NCI-H1092 treated with DMSO at 0.1 percent for 48 hours (cell line): ENCODE measurements at places on chromosomes 2 and 18.
A peak's percentile ranks its signal among the peaks of the same experiment; 100 is the strongest.

GRCh38 chr2:96540136-96540535 is 3.6 kb downstream of the ARID5A start:
- DNase-seq: no peak

GRCh38 chr2:73290049-73290839 is 3.1 kb downstream of the EGR4 start:
- peak; percentile 47 for DNase-seq

GRCh38 chr18:11047156-11047555 is 102.2 kb downstream of the PIEZO2 start:
- no peak for DNase-seq

DNA sequence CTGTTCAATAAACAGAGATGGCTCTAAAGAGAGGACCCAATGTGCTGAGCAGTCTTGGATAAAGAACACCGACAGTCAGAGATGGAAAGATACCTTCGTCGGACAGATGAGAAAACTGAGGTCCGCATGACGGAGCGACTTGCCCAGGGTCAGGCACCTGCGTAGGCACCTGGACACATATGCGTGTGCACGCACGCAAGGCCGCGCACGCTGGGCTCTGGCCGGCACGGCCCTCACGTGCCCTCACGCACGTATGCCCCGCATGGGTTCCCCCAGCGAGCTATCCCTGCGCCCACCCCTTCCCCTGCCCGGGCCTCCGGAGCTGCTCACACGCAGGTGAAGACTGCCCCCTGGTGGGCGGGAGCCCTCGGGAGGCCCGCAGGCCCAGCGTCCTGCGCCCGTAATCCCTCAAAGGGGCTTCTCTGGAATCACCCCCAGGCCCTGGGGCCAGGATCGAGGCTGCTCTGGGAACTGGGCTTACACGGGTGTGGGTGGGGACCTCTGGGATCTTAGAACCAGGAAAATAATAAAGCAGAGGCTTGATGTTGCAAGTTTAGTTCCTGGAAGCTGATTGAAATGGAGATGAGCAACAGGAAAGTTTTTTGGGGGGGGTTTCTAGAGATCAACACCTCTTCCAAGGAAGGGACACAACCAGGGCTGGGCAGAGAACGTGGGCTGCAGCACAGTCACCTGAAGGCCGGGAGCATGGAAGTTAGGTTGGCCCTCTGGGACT is 246.3 kb downstream of the TNS1 start:
- peak; percentile 2 for DNase-seq

- no peak for DNase-seq
These were observed 51.3 kb upstream of the CERS6 start for GRCh38 chr2:168404764-168405163.

DNA sequence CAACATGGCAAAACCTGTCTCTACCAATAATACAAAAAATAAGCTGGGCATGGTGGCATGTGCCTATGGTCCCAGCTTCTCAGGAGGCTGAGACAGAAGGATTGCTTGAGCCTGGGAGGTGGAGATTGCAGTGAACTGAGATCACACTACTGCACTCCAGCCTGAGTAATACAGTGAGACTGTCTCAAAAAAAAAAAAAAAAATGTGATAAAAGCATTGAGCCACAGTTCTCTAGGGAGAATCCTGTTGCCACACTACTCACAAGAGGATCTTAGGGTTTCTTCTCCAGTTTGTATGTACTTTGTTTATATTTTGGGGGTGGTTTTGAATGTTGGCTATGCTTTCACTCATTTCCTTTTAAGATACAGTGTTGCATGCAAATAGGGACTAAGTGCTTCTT is 62.0 kb downstream of the TMEM185B start:
- DNase-seq: no peak

- DNase-seq: no peak
These were observed 306.5 kb downstream of the STK39 start for GRCh38 chr2:167940734-167941507.

GRCh38 chr18:32093523-32093922 is 1.8 kb downstream of the RNF138 start:
- no peak for DNase-seq

GRCh38 chr2:118762290-118762689 is 85.2 kb downstream of the EN1 start:
- no peak for DNase-seq

GRCh38 chr2:238585836-238586821 is 159.4 kb downstream of the ASB1 start:
- DNase-seq: no peak

- DNase-seq: no peak
These were observed 121.6 kb upstream of the ALKAL2 start for GRCh38 chr2:409523-409922.

- DNase-seq: no peak
These were observed 109.1 kb downstream of the CDK15 start for GRCh38 chr2:201915446-201915845.

DNA sequence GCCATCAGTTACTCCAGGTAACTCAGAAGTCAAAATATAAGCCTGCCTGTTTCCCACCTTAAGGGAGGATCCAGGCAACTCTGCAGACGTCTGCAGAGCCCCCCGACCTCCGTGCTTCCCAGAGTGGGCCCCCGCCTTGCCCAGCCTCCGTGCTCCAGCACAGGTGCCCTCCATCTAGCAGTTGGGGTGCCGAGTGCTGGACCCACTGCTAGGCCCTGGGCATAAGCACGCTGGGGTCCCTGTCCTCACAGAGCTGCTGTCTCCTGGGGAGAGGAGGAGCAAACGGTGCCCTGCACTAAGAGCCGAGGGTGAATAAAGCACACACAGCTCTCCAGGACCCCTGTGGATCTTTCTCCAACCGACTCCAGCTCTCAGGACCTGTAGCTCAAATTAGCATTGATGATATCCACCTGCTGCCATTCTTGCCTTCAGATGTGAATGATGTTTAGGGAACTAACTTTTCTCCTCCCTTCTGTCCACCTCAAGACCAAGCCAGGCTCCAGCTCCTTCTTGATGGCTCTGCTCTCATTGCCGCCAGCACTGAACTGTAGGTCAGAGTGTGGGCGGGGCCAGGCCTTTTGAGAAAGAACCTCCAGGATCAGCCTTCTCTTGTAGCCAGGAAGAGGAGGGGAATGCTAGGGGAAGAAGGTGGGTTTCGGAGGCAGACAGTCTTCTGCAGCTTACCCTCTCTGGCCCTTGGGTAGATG is 121.2 kb downstream of the SMAD7 start:
- peak; percentile 74 for DNase-seq

- DNase-seq: no peak
These were observed 288.5 kb upstream of the SLC39A10 start for GRCh38 chr2:195368249-195369217.

DNA sequence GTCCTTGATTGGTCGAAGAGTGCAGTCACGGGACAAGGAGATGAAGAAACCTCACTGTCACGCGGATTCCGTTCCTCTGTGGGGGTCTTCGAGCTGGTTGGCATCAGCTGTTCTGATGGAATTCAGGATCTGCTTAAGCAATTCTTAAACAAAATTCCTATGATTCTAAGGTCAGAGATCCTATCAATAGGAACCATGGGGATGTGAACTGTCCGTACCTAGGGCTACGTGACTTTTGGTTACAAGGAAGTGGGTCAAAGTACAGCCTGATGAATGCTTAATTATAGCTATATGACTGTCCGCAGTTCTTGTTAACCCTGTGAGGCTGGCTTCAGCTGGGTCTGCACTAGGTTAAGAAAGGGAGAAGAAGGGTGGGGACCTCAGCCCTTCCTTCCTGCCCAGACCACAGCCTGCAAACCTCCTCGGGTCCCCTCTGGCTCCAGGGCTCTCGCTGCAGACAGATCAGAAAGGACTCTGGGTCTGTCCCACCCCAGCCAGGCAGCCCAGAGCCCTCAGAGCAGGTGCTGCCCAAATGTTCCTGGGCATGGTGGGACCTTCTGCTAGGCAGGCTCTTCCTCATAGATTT is 44.2 kb upstream of the TAF1B start:
- DNase-seq: no peak

GRCh38 chr2:199057936-199058335 is 399.8 kb downstream of the SATB2 start:
- DNase-seq: no peak

GRCh38 chr2:19796035-19796695 is 105.6 kb downstream of the TTC32 start:
- no peak for DNase-seq

GRCh38 chr2:10161961-10162441 is 39.5 kb downstream of the RRM2 start:
- peak; percentile 68 for DNase-seq

DNA sequence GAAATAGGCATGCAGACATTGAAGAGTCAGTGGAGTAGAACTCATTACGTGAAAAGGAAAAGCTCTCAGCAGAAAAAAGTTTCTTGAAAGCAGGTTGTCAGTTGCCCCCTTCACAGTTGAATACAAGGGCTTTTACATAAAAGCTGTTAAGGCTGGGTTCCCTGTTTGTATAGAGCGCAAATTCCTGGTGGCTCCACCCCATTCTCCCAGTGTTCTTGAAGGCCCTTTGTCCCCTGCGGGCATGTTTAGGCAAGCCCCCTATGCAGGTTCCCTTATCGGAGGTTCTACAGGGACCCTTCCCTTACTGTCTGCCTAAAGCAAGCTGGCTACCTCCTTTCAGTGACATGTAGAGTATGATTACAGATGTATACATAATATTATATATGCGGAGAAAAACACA is 497.2 kb upstream of the SYT4 start:
- no peak for DNase-seq

- no peak for DNase-seq
These were observed 813 bp downstream of the NDC80 start for GRCh38 chr18:2572171-2572569.

- no peak for DNase-seq
These were observed 332.8 kb upstream of the MAP2 start for GRCh38 chr2:209091056-209091455.

DNA sequence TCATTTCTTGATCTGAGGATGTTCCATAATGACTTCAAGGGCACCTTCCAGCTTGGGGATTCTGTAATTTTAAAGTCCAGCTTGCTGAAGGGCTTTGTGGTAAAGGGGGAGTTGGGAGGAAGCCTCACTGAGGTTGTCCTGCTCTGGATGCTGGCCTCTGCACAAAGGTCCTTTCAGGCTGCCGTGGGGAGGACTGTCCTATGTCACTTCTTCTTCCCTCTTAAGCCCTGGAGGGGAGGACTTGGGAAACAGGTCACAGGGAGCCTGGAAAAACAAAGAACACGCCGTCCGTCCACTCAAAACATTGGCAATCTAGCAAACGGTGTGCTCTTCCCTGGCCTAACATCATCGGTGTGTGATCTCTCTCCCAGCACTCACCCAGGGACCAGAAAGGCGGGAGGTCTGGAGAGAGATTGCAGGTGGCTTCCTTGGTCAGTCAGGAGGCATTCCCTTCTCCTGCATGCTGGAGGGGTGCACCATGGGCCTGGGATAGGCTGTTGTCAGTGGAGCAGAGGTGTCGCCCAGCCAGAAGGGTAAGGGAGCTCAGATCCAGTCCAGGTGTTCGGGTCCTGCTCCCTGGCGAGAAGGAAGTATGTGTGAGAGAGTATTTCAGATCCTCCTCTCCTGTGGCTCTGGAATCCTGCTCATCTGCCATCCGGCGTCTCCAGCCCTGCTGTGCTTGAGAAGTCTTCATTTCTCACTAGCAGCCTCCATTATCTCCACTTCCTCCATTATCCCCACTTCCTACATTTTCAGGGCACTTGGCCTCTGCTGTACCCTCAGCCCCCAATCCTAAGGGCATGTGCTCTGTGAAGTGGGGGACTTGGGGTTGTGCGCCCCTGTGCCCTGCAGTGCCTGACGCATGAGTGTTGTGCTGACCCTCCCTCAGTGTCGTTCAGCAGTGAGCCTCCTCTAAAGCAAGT is 20.1 kb downstream of the ASAP2 start:
- DNase-seq: no peak

- peak; percentile 13 for DNase-seq
These were observed 47.9 kb downstream of the NRP2 start for GRCh38 chr2:205730191-205730590.
